ENCODE measurements at places on chromosomes 2 and 18.

DNA sequence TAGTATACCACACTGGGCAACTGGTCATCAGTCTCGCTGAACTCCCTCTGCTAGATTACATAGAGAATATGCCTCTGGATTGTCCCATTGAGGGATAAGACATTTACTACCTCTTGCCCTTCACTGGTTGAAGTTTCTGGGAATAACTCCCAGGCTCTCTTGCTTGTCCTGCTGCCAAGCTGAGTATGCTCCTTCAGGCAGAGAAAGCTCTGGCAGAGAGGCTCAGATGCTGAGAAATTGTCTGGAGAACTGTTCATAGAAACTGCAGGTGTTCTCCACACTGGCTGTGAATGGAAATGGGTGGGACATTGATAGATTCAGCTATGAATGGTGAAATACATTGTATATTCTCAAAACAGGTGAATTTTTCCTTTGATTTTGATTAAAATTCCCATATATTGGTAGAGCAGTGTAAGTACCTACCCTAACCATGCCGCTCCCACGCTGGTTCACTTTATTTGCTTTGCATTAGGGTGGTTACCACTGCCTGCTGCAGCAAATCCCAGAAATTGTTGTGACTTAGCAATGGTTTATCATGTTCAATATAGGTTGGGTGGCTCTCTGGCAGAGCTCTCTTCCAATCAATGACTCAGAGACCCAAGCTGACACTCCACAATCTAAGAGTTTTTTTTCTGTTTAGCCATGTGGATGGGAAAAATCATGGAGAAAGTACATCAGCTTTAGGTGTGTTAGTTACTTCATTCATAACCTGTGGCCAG, 36.7 kb downstream of the FAM117B start:
- DNase-seq, result no peak

DNA sequence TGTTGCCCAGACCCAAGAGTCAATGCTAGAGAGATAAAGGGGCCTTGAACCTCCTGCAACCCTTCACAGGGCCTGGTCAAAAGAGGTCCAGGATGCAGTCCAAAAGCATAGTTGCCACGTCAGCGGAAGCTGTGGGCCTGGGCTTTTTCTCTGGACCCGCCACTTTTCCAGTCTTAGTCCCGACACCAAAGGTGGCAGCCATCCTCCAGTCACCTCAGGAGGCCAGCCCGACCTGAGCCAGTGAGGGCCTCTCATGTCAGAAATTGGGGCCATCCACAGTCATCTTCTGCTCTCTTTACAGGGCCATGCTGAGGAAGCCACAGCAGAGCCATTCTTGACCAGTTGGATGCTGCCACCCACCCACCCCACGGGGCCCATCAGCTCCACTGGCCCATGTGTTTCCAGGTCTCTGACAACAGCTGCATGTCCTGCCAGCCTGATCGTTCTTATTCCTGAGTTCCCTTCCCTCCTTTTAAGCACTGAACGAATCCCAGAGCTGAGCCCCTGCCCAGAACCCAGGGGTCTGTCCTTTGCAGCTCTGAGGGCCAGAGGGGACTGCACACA, 34.1 kb upstream of the KLHL29 start:
- DNase-seq, result no peak

DNA sequence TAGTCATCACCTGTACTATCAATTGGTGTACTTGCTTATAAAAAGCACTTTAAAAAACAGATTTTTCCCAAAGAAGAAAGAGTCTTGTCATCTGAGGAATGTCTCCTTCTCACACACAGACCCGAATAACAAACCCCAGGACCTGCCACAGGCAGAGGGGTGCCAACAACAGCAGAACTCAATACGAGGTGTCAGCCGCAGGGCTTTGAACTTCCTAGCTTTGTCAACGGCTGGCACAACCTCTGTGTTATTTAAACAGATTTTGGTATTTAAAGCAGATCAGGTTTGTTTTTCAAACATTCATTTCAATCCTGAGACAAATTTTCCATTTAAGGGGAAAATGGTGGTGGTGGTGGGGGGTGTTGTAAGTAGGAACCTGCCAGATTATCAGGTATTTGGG, 138.4 kb upstream of the RIOK3 start:
- DNase-seq, result no peak

- no peak for DNase-seq
These were observed 270.3 kb downstream of the NEDD4L start for GRCh38 chr18:58314284-58314683.

DNA sequence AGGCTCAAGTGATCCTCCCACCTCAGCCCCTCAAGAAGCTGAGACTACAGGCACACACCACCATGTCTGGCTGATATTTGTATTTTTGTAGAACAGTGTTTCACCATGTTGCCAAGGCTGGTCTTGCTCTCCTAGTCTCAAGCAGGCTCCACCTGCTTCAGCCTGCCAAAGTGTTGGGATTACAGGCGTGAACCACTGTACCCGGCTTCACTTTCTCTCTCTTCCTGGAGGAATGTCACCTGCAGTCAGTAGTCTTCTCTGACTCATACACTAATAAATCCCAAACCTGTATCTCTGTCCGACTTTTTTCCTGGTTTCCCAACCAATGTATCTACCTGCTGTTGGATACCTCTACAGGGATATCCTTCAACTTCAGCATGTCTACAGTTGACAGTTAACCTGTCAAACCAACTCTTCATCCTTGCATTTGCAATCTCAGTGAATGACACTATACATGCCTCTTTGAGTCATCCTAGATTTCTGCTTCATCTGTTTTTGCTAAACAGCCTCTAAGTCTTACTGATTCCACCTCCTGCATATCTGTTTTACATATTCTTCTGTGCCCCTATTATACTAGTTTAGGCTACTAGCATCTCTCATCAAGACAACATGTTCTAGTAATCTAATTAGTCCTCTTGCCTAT, 54.5 kb downstream of the RBBP8 start:
- DNase-seq, result no peak

DNA sequence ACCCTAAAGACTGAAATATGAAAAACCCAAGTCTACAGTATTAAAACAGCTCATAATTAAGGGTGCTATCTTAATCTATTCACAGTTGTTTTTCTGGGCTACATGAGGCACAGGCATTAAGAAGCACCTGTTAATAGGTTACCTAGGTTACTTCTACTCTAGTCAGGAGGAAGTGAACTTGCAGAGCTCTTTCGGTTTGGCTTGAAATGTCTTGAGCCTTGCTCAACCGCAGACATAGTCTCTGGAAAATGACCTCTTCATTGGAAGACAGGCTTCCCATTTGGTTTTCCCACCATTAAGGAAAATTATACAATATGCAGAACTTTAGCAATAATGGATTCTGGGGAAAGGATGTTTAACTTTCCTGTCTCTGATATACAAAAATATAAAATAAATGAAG, 142.3 kb upstream of the KCNJ3 start:
- DNase-seq, result no peak

DNA sequence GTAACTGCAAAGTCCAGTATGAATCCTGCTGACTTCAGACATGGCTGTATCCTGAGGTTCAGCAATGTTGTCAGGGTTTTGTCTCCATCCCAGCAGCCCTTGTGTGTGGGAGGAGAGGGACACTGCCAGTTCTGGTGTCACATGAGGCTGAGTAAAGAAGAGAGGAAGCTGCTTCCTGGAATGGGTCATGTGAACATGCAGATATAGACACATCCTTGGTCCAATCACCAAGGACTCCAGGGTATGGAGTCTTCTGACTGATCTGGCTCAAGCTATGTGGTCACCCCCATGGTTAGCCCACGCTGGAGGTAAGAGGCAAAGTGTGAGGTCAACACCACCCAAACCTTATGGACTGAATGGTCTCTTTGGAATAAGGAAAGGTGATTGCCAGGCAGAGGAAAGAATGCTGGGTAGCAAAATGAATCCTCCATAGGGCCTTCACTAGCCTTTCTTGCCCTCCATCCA, 134.4 kb upstream of the SLC1A4 start:
- DNase-seq, result no peak

DNA sequence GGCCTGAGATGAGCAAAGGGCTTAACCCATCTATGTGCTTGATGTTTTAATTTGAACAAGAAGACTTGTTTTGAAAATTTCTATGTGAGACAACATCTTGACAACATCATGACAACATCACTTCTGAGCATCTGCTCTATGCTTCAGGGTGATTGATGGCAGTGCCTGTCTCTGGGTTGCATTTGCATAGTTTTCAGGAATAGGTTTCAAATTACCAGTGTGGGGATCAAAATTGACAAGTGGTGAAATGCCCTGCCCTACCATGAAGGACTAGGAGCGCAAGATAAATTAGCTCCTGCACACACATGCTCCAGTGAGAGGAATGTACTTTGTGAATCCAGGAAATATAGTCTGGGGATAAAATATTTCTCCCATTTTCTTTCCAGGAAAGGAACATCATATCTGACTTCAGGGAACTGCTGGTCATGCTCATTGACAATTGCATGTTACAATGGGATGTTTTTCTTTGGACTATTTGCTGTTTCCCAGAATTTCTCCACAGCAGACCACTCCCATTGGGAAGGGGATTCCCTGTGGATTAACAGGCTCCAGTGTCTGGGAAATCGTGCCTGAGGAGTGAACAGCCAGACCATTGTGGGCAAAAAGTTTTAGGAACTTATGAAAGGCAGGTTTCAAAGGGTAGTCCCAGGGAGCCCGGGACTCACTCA, 45.3 kb upstream of the IL1R2 start:
- no peak for DNase-seq
